Psoas muscle (tissue), 8 donors: ENCODE measurements at places on chromosomes 7 and 10. TPM values are rescaled to one million over a fixed set of nuclear protein-coding genes. Genes with fewer than 3 reads are reported as not detected.

PRKCQ gene
- total RNA-seq: 59.2 TPM

STK31 gene
- total RNA-seq: not detected

DNA sequence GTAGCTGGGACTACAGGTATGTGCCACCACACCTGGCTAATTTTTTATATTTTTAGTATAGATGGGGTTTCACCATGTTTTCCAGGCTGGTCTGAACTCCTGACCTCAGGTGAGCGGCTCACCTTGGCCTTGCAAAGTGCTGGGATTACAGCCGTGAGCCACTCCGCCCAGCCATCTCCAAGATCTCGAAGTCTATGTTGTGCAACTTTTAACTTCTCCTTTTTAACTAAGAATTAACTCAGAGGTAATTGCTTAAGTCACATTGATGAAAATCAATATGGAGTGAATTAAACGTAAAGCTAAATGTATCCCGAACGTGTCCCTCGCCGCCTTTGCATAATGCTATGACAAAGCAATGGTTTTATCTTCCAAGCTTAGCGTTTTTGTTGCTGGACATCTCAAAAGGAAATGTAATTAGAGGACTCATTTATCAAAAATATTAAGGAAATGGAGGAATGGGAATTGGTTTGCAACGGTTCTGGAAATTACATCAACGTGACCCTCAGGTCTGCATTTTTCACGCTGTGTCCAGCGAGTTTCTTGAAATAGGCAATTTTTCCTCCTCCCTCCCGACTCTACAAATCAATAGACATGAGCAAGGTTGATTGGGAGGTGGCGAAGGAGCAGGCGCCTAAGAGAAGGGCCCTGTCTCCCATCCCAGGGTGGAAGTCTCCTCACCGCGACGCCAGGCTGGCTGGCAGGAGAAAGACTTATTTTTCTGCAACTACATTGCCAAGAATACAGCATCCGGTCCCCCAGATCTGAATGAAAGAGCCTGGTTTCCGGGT, 89.8 kb downstream of the TMEM130 start:
- H3K4me3 ChIP-seq: no peak overlapping the region
- H3K27ac ChIP-seq: no peak overlapping the region
- no peaks in the 10 kb centered on the region for H3K4me1 ChIP-seq
- H3K27me3 ChIP-seq: no peaks in the 10 kb centered on the region
- no peaks in the 10 kb centered on the region for H3K36me3 ChIP-seq

DNA sequence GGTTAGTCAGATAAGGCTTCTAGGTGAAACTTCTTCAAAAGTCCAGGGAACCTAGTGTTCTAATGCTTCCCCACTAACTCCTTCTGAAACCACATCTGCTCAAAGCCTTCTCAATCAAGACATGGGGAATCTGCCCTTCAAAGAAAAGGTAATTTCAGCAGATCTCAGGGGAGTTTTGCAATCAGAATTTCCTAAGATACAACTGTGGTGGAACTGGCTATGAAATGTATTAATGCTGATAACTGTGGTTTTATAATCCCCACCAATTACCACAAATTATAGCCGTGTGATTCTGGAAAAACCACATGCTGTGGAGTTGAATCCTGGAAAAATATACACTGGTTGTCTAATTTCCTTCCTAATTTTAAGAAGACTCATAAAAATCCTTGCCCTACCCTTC, 233.8 kb downstream of the SORCS1 start:
- H3K4me1 ChIP-seq: no peaks in the 10 kb centered on the region
- DNase-seq: no peak
- no peaks in the 10 kb centered on the region for H3K27me3 ChIP-seq
- H3K27ac ChIP-seq: no peak overlapping the region
- no peak overlapping the region for H3K4me3 ChIP-seq

GRCh38 chr10:61188101-61188500, 244.1 kb upstream of the RHOBTB1 start:
- DNase-seq: no peak
- H3K4me3 ChIP-seq: no peak overlapping the region
- no peak overlapping the region for H3K27ac ChIP-seq
- H3K27me3 ChIP-seq: no peaks in the 10 kb centered on the region
- H3K36me3 ChIP-seq: no peaks in the 10 kb centered on the region
- no peaks in the 10 kb centered on the region for H3K4me1 ChIP-seq

GRCh38 chr10:128046953-128047290, 79.3 kb downstream of the MKI67 start:
- no peak overlapping the region for H3K27ac ChIP-seq
- no peaks in the 10 kb centered on the region for H3K4me1 ChIP-seq
- DNase-seq: no peak
